Renal pelvis (tissue), 12 donors: ENCODE measurements at places on chromosomes 13 and 19. TPM values are rescaled to one million over a fixed set of nuclear protein-coding genes. Genes with fewer than 3 reads are reported as not detected.
A peak's percentile ranks its signal among the peaks of the same experiment; 100 is the strongest.

DNA sequence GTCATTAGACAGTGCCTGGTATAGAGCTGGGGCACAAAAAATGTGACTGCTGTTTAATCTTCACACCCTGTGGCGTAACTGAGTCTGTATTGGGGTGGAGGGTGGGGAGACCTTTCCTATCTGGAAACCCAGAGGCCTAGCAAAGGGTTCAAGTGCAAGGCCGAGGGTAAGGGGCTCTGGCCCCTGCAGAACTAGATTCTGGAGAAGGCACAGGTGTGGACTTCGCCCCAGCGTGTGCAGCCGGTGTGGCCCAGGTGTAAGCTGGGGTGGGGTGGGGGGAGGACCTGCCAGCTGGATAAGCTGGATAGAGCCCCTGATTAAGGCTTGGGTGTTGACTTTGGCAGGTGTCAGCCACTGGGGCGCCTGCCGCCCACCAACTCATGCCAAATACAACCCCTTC, 1.3 kb downstream of the RAB3D start:
- DNase-seq = no peak

GRCh38 chr13:42876270-42876714, 94.9 kb downstream of the FAM216B start:
- DNase-seq = no peak

- DNase-seq = no peak
Observed at GRCh38 chr19:35347171-35347929, at the start of gene FFAR1. Gene FFAR1 (plus strand): TSS chr19:35347902. CDS start chr19:35351552, 3,650 bp downstream.

GRCh38 chr13:42363941-42364612, 92.1 kb downstream of the AKAP11 start:
- no peak for DNase-seq

- DNase-seq = no peak
Observed at GRCh38 chr13:31756346-31756745, 17.0 kb downstream of the RXFP2 start.

DNA sequence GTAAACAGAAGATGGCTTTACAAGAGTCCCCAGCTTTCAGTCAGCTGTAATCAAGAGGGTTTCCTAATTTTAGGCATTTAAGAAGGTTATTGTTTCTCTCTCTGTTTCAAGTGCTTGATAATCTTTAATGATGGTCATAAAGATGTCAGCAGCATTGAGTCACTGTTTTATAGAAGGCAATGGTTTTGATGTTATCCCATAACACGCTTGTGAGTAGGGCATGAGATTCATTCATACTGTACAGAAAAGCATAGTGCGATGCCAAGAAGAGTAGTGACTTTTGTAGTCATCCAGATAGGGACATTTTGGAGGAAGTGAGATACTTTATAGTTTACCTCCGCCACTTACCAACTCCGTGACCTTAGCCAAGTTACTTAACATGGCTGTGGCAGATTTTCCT, 364.2 kb upstream of the SLC10A2 start:
- DNase-seq = no peak

DNA sequence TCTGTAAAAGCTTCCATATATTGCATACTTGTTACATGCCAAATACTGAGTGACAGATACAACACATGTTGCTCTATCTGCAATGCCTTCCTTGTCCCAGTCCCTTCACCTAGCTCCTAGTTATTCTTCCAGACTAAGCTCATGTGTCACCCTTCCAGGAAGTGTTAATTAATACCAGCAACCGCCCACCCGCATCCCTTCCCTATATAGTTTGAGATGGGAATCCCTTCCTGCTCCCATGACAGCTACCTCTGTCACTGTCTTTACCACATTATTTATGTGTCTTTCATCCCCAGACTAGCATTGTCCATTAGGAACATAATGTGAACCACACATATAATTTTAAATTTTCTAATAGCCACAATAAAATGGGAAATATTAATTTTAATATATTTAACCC, 49.5 kb upstream of the FRY start:
- no peak for DNase-seq

DNA sequence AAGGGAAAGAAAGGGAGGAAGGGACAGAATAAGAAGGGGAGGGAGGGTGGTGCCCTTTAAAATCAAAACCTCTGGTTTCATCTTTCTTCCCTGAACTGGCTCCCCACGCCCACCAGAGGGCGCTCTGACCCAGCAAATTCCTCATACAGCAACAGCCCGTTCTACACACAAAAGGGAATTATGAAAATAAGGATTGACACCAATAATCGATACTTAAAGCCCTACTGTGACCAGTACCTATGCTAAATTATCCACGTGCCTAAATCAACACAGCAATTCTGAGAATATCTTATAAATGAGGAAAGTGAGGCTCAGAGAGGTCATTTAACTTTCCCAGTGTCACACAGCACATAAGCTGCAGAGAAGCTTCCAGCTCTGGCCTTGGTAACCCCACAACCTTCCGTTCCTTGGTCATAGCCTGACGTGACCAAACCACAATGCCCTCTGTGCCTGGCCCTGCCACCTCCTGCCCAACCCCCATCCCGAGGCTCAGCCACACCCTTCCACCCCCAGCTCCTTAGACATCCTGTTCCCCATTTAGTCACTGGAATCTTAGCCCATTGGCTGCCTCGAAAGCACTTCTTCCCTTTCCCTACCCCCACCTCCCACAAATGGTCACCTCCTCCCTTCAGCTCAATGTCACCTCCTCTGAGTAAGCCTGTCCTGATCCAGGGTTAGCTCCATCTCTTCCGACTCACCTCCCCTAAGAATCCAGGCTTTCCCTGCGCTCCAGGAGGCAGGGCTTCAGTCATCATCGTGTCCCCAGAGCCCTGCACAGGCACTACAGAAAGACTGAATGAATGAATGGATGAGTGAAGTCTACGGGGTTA, 34.2 kb upstream of the PNMA8B start:
- peak; percentile 61 for DNase-seq

GRCh38 chr13:65336916-65337315, 1893.2 kb downstream of the PCDH9 start:
- DNase-seq = no peak

GRCh38 chr13:104983601-104984000, 1551.9 kb downstream of the EFNB2 start:
- DNase-seq = no peak

GRCh38 chr19:45754323-45754722, 14.7 kb downstream of the SIX5 start:
- no peak for DNase-seq

DNA sequence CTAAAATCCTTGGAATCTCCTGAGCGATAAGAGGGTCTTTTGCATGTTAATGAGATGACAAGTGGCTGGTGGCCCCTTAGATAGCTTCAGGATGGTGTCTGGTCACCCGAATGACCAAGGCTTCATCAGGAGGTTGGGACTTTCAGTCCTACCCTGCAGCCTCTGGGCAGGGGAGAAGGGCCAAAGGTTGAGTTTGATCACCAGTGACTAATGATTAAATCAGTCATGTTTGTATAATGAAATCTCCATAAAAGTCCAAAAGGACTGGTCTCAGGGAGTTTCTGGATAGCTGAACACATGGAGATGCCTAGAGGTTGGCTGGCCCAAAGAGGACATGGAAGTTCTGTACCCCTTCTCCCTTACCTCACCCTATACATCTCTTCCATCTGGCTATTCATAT, 316.2 kb downstream of the MTUS2 start:
- no peak for DNase-seq

GRCh38 chr13:66508153-66508909, 721.8 kb downstream of the PCDH9 start:
- no peak for DNase-seq

IGFL3 gene
- polyA plus RNA-seq = not detected

UPF1 gene
- polyA plus RNA-seq = 54.6 TPM

MFSD12 gene
- 79.0 TPM for polyA plus RNA-seq

CFAP97D2 gene
- polyA plus RNA-seq = not detected

CYP2F1 gene
- polyA plus RNA-seq = 0.23 TPM

ZNF726 gene
- polyA plus RNA-seq = 16.5 TPM

IZUMO2 gene
- polyA plus RNA-seq = not detected

VSIG10L gene
- 4.1 TPM for polyA plus RNA-seq

ADM5 gene
- polyA plus RNA-seq = 1.3 TPM
